ENCODE measurements at places on chromosomes 16 and 17.
A peak's percentile ranks its signal among the peaks of the same experiment; 100 is the strongest.

DNA sequence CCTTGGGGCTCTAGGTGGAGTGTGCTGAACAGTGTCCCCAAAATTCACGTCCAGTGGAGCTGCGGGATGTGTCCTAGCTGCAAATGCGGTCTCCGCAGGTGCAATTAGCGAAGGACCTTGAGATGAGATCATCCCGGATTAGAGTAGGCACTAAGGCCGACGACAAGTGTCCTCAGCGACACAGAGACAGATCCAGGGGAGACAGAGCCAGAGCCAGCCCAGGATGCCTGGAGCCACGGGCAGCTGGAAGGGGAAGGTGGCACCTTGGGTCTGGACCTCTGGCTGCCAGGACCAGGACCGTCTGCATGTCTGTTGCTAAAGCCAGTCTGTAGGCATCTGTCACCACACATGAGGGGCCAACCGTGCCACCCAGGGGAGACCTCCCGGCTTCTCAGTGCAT, 24.5 kb downstream of the SLC7A5 start:
- DNase-seq, result no peak

- no peak for DNase-seq
Observed at GRCh38 chr17:784143-784542, 2.0 kb downstream of the MRM3 start.

- no peak for DNase-seq
Observed at GRCh38 chr17:77396610-77397009, 255.8 kb downstream of the SEC14L1 start.

GRCh38 chr17:44878627-44879221, 20.5 kb downstream of the EFTUD2 start:
- DNase-seq, result no peak

- DNase-seq, result no peak
Observed at GRCh38 chr17:81719410-81720266, 7.6 kb downstream of the SLC25A10 start.

GRCh38 chr17:42563543-42563942, 1.6 kb downstream of the COASY start:
- DNase-seq, result no peak

- DNase-seq, result no peak
Observed at GRCh38 chr17:2087597-2088211, 32.8 kb downstream of the HIC1 start.

- no peak for DNase-seq
Observed at GRCh38 chr17:60641126-60641525, 36.5 kb upstream of the BCAS3 start.

DNA sequence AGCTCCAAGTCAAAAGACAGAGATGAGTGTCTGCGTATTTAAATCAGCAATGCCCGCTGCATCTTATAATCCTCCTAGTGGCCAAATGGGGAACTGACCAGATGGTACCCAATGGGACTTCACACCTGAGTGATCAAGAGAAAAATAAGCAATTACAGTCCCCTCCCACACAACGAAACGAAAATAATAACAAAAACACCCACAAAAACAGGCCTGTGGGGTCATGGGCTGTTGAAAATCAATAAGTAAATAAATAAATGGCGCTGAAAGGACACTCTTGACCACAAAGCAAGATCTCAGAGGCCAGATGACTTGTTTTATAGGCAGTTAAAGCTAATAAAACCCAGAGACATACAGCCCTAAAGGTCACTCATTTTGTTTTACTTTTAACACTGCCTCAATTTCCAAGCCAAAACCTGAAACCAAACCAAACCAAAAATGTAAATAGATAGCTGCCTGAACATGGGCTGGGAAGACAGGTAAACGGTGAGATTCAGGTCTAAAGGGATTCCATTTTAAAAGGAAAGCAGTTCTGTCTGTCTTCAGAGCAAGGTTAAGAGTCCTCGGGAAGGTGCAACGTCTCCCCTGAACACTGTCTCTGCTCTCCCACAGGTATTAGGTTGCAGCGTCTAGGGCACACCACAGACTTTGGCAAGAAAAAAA, 1.3 kb downstream of the ZNF821 start:
- no peak for DNase-seq

- no peak for DNase-seq
Observed at GRCh38 chr17:58677194-58677880, 14.5 kb downstream of the TEX14 start.

DNA sequence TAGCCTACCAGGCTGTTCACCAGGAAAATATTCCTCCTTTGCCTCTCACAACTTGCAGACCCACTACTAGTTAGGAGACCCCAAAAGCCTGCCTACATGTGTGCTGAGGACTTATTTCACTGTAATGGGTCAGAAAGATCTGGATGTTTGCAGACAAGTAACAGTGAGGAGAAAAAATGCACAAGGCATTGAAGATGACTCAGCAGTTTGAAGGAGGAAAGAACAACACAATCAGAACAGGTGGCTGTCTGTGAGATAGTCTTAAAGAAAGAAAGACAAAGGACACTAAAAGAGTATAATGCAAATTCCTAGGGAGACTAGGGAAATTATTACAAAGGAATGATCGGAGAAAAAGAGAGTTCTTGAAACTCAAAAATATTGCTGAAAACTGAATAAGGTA, 69.0 kb downstream of the ANKFN1 start:
- no peak for DNase-seq

- no peak for DNase-seq
Observed at GRCh38 chr16:57892041-57892440, 78.9 kb downstream of the CNGB1 start.

DNA sequence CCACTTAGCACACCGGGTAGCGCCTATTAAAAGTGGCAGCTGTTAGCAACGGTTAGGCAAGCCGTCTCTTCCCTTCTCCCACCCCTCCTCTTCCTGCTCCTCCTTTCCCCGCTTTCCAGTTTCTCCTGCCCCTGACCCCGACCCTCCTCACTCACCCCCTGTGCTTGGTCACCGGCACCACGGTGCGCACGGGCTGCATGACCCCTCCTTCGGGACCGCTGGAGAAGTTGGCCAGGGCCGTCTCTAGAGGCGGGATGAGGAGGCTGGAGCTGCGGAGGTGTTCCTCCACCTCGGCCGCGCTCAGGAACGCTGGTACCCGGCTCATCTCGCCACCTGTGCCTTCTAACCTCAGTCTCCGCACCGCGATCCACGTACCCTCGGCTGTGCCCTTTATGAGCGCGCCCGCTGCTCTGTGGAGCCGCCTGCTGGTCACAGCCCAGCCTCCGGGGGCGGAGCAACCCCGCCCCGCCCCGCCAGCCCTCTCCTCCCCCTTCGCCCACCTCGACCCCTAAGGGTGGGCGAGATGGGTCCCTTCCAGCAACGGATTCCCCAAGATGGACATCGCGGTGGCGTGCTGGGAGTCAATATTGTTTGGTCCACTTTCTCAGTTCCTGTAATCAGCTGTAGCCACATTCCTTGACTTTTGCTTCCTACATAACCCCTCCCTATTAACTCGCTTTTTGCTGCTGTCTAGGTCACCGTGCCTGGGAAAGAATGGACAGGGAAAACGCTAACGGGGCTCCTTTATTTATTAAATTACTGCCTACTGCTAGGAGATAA, at the start of gene CRYM:
Gene CRYM (minus strand): TSS at position 364 of the 780 bp plus-strand sequence. CDS start 39 bp downstream, at position 325.
- no peak for DNase-seq

DNA sequence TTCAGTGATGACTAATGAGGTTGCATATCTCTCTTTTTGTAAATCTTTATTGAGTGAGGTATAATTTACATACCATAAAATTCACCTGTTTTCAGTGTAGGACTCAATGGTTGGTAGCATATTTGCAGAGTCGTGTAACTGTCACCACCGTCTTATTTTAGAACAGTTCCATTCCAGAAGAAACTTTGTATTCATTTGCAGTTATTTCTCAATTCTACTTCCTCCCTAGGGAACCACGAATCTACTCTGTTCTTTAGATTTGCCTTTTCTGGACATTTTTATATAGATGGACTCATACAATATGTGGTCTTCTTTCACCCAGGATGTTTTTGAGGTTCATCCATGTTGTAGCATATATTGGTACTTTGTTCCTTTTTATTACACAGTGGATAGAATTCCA, 3.7 kb downstream of the FTO start:
- no peak for DNase-seq

DNA sequence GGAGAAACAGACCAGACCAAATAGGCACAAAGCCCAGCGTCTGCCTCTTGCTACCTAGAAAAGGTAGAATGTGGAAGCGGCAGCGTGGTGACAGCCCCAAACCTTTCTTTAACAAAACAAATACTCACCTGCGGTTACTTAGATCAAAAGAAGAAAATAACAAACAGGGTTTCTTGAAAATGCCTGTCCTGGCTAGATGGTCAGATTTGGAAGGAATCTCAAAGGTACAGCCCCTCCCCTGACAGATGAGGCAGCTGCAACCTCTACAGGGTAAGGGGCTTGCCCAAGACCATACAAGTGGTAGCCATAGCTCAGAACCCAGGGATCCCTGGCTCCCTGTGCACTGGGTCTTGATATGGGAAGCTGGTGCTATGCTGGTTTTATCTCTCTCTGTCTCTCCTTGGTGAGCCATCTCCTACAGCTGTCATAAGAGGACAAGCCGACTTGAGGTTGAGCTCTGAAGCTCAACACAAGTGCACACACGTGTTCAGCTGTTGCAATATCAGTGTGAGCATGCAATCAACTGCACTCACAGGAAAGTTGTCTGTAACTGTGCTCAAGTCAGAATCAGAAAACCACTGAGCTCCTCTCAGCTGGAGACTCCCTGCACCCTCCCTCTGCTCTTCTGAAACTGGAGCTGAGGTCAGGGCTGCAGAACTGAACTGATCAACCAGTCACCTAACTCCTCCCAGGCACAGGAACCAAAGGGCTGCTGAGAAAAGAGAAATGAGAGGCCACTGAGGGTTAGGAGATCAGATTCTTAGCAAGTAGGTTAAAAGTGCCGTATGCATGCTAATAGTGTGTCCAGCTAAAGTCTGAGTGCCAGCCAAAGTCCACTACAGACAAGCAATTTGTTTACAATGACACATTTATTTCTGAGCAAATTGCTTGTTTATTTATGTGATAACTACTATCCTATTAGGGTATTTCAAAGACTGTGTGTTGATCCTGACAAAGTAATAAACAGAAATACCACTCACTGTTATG, 6.1 kb upstream of the RNF157 start:
- no peak for DNase-seq

GRCh38 chr16:82792693-82793092, 165.9 kb downstream of the CDH13 start:
- DNase-seq, result no peak

GRCh38 chr16:4319454-4320421, 3.9 kb downstream of the GLIS2 start:
- DNase-seq, result no peak

GRCh38 chr16:30437511-30438046, 7.7 kb upstream of the DCTPP1 start:
- DNase-seq, result no peak

DNA sequence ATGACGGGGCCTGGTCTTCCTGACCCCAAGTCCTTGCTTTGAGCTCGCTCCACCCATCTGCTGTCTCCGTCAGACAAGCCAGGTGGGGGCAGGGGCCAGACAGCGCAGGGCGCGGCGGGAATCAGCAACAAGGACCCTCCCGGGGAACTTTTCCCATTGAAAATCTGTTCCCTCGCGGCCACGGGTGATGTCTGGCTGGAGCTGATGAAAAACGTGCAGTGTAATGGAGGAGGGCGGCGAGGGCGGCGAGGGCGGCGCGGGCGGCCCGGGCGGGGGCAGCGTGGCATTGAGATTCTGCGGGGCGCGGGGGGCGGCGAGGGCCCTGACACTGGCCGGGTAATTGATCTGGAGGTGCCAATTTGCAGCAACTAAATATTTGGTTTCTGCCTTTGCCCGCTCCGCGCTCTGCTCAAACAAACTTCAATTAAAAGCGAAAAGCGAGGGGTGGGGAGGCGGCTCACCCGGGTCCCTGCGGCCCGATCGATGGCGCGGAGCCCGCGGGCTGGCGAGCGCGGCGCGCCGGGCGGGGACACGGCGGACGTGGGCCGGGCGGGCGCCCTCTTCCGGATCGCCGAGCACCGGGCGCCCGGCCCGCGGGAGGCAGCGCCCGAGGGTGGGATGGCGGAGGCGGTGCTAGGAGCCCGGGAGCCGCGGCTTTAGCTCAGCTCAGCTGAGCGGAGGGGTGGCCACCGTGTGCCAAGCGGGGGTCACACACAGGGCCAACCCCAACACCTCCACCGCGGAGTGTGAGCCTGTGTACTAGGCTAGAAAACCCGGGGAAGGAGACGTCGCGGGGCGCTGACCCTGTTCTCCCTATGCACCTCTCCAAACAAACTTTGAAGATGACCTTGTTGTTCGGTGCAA, 32.4 kb downstream of the DCAKD start:
- DNase-seq, result no peak

DNA sequence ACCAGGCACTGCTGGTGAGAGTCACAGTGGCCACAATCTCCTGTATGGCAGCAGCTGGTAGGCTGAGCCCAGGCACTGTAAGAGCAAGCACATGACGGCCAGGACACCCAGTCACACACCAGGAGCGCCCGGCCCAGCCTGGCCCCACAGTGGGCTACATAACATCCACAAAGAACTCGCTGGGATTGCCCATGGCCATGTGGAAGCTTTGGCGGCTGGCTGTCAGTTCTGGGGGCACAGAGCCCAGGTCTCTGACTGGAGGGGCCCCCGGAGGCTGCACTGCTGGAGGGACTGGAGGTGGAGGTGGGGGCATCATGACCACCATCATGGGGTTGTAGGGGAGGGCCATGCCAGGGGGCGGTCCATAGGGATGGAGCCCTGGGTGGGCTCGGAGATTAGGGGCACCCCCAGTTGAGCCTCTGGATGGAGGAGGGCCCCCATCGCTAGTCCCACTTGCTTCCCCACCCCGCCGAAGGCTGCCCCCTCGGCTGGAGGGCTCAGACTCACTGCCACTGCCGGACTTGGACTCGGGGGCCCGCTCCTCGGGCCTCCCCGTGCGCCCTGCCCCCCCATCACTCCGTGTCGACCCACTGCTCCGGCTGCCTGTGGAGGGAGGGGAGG, 6.1 kb downstream of the ACADVL start:
- no peak for DNase-seq

DNA sequence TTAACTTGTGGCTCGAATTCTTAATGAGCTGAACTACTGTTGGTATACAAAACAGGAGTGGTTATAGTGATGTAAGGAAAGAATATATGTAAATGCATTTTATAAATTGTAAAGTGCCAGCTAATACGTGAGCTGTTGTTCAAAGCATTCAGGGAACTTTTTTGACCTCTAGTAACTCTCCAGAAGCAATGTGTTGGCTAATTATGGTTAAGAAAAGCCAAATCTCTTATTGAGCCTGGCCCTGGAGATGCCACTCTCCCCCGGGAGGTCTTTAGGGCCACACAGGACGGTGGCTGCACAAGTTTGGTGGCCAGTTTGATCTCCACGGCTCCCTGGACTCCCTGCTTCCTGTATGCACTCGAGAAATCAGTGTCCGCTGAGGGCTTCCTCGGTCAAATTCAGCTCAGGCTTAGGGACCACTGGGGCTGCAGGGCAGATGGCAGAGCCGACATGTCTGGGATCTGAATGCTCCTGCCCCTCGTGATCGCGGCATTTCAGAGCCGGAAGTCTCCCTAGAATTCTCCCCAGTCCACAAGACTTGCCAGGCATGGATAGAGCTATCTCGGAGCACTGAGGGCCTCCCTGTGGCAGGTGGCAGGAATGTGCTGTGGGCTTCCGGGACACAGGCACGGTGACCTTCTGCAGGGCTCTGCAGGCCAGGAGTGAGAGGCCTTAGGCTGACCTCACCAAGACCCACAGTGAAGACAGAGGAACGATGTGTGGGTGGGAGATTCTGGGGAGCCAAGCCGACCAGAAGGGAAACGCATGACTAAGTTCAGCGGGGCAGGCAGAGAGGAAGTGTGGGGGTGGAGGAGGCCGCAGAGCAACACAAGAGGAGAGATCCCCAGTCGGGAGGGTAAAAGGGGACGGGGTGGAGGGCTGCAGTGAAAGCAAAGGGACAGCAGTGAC, 18.6 kb upstream of the PITPNM3 start:
- DNase-seq, result peak; percentile 16
